ENCODE measurements at places on chromosomes 11 and 22. TPM values are rescaled to one million over a fixed set of nuclear protein-coding genes. Genes with fewer than 3 reads are reported as not detected.

Gene RAB3IL1
- total RNA-seq: 0.54 TPM

DNA sequence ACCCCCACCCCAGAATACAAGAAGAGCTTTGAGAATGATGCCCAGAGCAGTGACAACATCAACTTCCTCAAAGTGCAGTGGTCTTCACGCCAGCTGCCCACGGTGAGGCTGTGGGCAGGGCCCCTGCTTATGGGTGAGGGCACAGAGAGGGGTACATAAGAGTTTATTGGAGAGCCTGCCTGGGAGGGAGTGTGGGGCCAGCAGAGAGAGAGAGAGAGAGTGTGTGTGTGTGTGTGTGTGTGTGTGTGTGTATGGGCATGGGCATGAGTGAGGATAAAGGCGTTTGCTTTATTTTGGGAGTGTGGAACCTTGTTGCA is 9.5 kb downstream of the PHOX2A start:
- DNase-seq: no peak

Gene NPTXR
- 0.27 TPM for total RNA-seq

DNA sequence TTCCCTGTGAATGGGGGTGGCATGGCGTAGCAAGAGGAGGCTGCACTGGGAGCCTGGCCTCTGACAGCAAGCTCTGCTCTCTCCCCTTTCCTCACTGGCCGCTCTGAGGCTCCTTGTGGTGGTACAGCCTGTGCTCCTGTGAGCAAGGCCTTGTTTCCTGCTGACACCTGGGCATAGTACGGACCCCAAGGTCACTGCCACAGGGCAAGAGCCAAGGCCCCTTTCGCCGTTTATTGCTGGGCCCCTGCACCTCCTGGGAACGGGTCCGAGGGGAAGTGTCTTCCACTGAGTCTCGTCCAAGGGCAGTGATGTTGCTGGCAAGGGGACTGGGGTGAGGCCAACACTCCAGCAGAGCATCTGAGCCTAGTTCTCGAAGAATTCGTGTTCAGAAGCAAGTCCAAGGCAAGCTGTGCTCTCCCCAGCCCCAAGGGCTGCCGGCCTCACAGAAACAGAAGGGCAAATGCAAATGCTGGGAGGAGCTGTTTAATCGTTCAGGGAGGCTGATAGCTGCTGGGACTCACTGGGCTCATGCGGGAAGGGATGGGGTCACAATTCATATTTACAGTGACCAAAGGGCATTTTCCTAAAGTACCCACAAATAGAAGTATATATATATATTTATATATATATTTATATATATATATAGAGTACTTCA is 15.9 kb upstream of the TTLL12 start:
- no peak for DNase-seq

Gene TMEM191B
- 1.3 TPM for total RNA-seq

DNA sequence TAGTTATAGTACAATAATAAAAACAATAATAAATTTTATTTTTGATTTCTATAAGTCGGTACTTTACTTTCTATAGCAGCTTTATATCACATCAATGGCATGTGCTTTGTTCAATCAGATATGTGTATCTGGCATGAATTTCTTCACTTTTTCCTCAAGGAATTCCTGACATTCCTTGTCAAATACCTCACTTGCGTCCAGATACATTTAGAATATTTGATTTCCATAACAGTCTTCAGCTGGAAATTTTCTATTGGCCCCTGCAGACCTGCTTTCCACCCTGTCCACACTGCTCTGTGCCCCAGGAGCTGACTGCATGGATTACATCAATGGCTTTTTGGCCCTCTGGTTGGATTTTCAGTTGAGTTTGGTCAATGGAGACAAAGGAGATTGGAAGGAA is 93.2 kb downstream of the FAR1 start:
- no peak for DNase-seq

DNA sequence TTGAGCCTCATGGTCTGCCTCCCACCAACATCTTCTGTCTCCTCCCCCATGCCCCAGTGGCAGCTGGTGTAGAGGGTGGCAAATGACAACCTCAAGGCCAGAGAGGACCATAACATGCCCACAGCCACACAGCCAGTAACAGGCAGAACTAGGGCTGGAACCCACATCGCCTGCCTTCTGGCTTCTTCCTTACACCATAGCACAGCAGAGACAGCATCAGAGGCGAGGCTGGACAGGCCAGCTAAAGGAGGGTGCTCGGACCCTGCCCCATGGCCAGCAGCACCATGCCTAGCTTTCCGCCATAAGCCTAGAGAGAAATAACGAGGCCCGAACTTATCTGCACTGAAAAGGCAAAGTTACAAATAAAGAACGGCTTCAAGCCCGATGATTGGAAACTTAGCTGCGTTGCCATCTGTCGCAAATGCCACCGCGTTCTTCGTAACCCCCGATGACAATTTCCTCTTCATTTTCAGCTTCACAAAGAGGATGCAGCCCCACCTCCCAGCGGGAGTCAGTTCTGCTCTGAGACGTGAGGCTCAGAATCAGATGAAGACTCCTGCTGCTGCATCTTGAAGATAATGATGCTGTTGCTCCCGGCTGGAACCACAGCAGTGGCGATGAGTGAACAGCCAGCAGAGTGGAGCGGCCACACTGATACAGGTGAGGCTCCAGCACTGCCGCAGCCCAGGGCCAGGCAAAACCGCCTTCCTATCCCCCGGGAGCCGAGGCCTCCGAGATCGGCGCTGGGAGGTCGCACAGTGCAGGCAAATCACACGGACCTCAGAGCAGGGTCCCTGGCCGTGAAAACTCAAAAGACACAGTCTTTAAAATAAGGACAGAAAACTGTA is 73.8 kb upstream of the RTL6 start:
- no peak for DNase-seq

- no peak for DNase-seq
Measured at GRCh38 chr11:15613251-15613650, 498.5 kb downstream of the INSC start.

DNA sequence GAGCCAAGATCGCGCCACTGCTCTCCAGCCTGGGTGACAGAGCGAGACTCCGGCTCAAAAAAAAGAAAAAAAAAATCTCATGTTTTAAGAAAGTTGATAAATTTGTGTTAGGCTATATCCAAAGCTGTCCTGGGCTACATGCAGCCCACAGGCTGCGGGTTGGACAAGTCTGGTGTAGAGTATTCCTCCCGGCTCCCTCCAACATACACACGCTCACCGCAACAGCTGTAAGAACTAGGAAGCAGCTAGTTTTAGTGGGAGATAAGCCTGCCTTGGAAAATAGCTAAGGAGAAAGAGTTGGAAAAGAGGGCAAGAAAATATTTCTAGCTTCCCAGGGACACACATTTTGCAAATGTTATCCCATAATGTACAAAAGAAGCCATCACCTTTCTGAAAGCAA is 46.6 kb downstream of the CELF1 start:
- no peak for DNase-seq

DNA sequence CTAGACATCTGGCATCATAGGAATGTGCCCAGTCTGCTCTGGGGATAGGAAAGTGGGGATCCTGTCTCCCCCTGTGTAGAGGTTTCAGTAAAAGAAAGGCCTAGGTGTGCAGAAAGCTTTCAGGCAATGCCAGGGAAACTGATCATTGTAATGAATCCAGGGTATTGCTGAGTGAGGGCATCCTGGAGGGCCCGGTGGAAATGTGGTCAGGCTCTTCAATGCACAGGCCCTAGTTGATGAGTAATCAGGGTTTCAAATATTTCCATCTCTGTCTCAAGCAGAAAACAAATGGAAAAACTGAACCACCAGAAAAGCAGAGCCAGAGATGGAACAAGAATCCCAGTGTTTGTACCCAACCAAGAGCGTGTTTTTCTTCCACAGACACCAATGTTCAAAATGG is 2.0 kb downstream of the CD3E start:
- no peak for DNase-seq

GRCh38 chr11:48034926-48035871 is 54.8 kb downstream of the PTPRJ start:
- DNase-seq: no peak

DNA sequence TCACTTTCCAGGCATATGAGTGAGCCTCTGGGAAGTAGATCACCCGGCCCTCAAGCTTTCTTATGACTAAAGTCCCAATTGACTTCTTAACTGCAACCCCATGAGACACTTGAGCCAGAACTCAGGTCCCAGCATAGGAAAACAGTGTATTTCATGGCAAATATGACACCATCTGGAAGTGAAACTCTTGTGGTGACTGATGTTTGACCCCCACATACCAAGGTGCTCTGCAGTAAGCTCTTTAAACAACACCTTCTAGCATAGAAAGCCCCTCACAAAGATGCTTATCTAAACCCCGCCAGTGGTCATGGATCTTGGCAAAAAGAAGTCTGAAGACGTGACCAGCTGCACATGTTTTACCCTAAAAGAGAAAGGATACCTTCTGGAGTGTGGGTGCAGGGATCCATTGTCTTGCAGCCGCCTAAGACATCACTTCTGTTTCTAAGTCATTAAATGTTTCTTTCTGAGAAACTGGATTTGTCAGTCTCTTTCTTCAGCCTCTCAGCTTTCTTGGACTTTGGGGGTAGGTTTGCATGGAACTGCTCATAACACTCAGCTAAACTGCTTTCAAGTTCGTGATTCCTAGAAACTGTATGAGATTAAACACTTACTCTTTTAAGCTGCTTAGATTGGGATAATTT is 7.4 kb upstream of the PELI3 start:
- no peak for DNase-seq

GRCh38 chr11:124761301-124762104 is 587 bp downstream of the ESAM start:
- no peak for DNase-seq

Gene FAM227A
- 1.3 TPM for total RNA-seq

DNA sequence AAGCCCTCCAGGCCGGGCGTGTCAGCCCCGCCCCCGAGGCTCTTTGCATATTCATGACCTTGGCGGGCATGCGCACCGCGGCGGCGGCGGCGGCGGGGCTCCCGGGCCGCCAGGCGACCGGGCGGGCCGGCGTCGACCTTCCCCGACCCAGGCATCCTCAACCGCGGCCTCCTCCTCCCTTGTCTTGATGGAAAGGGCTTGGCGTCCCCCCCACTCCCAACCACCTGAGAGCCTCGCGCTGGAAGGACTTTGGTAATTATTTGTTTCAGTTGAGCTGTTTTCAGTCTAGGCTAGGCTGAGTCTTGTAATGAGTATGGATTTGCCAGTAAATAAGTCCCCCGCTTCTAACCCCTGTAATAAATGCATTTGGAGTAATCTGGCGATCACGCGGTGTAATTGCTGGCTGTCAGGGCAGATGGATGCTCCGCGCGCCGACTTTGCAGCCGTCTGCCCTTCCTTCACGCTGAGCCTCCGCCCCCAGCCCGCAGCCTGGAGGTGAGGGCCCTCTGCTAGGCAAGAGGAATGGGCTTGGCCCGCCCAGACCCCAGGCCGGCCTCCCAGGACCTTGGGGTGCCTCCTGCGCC is 25.2 kb downstream of the FLRT1 start:
- DNase-seq: no peak

Gene TRIM51
- total RNA-seq: not detected

GRCh38 chr22:42202048-42202447 is 68.4 kb downstream of the TCF20 start:
- DNase-seq: peak; percentile 9

Gene HSD17B12
- 37.4 TPM for total RNA-seq

Gene RTN4R
- 8.9 TPM for total RNA-seq

DNA sequence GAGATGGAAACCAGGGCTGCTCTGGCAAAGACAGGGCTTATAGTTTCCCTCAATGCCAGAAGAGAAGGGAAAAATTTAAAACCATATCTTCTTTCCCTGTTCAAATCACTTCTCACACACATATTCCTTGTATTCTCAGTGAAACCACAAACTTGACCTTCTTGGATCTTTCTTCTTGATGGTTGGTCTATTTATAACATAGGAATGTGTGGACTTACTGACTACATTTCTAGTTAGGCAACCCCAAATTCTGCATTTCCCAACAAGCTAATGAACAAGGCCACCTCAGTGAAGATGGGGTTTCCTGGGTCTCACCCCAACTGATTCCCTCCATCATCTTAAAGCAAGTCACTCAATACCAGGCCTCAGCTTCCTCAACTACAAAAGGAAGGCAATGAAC is 3.8 kb upstream of the QSER1 start:
- no peak for DNase-seq

GRCh38 chr11:68260484-68260883 is 11.3 kb downstream of the C11orf24 start:
- DNase-seq: no peak

Gene FOLR3
- total RNA-seq: not detected

GRCh38 chr11:118883368-118884071 is at the start of gene CXCR5:
Gene CXCR5 (plus strand): TSS chr11:118883892. CDS start chr11:118883942, 50 bp downstream.
- DNase-seq: no peak

- no peak for DNase-seq
Measured at GRCh38 chr22:17984114-17984513, 40.2 kb downstream of the MICAL3 start.

GRCh38 chr11:9575260-9576240 is 2.1 kb downstream of the WEE1 start:
- peak; percentile 17 for DNase-seq

DNA sequence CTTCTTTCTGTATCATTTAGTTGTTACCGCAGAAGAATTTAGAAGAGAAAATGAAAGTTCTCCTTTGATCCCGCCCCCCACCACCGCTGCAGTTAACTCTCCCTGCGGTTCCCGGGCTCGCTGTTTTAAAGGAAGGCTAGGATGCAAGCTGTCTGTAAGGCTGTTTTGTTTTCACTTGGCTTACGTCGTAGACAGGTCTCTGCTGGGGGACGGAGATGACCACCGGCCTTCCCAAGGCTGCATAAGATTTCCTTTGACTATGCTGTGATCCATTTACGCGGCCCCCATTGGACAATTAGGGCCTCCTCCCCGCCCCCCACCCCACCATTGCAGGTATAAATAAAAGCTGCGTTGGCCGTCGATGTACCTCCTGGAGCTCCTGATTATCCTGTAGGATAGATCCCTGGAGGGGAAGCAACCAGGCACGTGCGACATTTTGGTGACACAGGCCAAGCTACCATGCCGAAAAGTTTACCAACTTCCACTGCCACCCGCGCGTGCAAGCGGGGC is 1.4 kb upstream of the CPT1A start:
- DNase-seq: peak; percentile 85
